Renal pelvis (tissue), 12 donors: ENCODE measurements at places on chromosomes 16 and 17.
A peak's percentile ranks its signal among the peaks of the same experiment; 100 is the strongest.

GRCh38 chr16:64910356-64910755, 211.5 kb downstream of the CDH11 start:
- DNase-seq = no peak

GRCh38 chr17:78324391-78325075, 35.3 kb downstream of the SOCS3 start:
- DNase-seq = peak; percentile 95

DNA sequence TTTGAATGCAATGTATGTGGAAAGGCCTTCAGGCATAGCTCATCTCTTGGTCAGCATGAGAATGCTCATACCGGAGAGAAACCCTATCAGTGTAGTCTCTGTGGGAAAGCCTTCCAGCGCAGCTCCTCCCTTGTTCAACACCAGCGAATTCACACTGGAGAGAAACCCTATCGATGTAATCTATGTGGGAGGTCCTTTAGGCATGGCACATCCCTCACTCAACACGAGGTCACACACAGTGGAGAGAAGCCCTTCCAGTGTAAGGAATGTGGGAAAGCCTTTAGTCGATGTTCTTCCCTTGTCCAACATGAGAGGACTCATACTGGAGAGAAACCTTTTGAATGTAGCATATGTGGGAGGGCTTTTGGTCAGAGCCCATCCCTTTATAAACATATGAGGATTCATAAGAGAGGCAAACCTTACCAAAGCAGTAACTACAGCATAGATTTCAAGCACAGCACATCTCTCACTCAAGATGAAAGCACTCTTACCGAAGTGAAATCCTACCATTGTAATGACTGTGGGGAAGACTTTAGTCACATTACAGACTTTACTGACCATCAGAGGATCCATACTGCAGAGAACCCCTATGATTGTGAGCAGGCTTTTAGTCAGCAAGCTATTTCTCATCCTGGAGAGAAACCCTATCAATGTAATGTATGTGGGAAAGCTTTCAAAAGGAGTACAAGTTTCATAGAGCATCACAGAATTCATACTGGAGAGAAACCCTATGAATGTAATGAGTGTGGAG, 24.7 kb downstream of the ZFP90 start:
- DNase-seq = no peak

DNA sequence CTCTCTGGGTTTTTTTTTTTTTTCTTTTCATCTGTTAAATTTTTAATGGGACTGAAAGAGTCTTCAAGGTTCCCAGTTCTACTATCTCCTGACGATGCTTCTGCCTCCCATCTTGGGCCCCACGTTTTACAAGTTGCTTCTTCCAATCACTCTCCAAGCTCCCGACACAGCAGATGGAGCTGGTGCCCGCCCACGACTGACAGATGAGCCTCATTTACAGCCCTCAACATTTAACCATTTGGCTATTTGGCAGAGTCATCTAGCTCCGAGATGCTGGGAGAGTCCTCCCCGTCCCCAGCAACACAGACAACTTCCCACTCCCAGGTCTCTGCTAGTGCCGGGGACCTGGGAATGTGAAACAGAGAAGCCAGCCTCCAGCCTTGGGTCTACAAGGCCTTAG, 276.9 kb downstream of the SHISA9 start:
- DNase-seq = no peak

DNA sequence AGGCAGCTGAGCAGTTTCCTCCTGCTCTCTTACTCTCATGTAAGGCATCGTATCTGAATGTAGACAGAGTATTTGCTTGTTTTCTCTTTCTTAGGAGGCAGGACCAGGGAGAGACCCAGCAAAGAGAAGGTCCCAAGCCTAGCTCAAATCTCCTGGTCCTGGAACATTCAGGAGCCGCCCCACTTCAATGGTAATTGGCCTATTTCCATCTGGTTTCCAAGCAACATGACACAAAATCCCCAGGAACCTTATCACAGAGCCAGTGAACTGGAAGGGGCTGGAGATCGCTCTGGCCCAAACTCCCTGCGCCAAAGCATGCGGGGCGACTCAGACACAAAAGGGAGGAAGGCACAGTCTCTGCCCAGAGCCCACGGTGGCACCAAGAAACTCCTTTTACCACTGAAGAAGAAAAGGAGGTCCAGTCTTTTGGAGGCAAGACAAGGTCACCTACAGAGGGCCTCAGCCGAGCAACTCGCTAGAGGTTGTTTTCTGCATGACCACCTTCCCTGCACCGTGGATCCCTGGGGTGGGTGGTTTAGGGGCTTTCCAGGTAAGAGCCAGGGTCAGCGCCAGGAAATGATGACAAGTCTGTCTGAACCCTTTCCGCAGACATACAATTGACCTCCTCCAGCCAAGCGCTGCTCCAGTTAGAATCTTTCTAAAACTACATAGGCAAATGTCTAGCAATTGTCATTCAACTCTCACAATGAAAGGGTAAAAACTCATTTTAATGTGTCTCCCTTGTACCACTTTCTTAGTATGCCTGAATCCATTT, 394.7 kb downstream of the SOX9 start:
- DNase-seq = peak; percentile 76

DNA sequence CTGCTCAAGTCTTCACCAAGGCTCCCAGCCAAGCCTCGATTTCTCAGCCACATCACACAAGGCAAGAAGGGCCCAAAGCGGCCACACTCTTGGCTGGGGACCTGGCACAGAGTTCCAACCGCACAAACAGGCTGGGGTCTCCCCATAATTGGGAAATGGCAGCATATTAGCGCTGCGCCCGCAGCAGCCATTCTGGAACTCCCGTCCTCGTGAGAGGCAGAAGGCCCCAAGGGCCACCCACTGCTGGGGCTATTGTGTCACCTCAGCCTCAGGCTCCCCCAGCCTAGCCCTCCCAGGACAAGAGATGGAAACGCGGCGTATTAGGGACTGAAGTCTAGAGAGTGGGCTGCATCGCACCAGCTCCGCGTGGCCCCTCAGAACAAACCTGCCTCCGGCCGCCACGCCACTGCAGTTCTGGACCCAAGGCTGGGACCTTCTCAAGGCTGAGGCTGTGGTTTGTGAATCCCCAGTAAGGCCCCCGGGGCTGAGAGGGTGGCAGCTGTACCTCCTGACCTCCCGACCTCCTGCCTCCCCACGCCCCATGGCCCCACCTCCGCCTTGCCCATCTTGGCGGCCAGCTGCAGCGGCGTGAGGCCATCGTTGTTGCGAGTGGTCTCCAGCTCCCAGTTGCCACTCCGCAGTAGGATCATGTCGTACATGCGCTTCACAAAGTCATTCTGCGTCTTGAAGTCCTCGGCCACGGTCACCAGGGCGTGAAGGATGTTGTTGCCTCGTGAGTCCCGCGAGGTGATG, 25.3 kb downstream of the TRPV3 start:
- DNase-seq = no peak

DNA sequence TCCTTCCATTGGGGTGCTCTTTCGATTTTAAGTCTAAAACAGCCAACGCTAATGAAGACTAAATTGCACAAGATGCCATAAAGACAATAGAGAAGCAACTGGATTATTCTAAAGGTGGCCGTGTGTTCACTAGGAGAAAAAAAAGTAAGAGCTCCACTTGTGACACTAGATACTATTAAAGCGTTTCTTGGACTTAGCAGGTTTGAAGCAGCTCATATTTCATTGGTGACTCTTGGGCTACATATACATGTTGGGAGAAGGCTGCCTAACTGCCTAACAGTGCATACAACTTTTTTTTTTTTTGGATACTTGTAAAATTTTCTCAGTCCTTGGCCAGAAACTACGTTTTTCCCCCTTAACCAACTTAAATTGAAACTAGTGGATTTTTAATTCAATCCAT, 111.8 kb upstream of the NOG start:
- DNase-seq = peak; percentile 26

GRCh38 chr17:63940584-63940983, 8.5 kb upstream of the CD79B start:
- DNase-seq = no peak

DNA sequence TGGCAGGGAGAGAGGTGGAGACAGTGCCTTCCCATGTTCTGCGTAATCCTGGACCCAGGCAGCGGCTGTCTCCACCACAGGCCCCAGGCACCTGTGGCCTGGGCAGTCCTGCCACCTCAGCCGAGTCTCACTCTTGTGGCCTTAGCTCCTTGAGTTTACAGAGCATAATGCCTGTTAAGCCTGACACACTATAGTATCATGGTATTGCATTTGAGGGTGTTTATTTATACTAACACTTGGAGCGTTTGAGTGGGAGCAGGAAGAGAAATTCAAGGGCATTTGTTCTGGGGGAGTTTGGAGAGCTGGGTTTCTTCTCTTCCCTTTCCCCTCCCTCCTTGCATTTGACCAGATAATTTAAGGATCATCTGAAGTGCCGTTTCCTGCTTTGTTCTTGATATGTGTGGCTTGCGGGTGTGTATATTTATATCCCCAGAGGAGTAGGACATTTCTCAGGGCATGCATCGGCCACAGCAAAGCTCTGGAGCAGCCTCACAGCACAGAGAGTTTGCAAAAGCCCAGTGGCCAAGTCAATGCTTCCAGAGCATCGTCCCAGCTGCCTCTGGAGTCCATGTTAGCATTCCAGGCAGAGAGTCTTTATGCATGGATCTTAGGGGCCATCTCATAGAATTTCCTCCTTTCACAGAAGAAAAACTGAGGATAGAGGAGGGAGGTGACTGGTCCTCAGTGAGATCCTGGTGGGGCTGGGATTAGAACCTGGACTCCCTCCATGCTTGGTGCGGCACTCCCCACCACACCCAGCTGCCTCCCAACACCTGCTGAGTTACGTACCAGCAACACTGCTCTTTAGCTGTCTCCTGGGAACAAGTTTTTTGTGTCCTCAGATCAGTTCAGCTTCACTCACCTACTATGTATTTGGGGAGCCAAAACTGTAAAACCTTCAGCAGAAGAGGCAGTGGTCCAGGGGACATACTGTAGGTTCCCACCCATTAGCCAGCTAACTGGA, 222.8 kb downstream of the CCDC182 start:
- DNase-seq = no peak

GRCh38 chr17:9817086-9817485, 4.8 kb downstream of the GSG1L2 start:
- peak; percentile 58 for DNase-seq

DNA sequence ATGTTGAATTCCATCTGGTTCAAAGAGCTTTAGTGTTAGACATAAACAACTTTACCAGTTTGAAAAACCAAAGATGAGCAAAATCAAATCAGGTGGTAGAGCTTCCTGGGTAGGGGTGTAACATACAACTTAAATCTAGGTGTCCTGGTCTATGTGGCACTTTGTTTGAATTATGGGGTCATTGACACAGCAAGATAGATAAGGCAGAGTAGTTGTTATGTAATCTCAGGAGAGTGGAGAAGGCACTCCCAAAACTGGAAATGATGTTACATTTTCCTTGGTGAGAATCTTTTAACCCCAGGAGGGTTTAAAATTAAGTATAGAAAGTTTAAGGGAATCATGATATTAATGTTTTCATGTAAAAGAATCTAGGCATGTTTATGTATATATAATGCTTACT, 31.9 kb downstream of the CCDC42 start:
- no peak for DNase-seq

- no peak for DNase-seq
Observed at GRCh38 chr17:60640503-60640902, 37.1 kb upstream of the BCAS3 start.

DNA sequence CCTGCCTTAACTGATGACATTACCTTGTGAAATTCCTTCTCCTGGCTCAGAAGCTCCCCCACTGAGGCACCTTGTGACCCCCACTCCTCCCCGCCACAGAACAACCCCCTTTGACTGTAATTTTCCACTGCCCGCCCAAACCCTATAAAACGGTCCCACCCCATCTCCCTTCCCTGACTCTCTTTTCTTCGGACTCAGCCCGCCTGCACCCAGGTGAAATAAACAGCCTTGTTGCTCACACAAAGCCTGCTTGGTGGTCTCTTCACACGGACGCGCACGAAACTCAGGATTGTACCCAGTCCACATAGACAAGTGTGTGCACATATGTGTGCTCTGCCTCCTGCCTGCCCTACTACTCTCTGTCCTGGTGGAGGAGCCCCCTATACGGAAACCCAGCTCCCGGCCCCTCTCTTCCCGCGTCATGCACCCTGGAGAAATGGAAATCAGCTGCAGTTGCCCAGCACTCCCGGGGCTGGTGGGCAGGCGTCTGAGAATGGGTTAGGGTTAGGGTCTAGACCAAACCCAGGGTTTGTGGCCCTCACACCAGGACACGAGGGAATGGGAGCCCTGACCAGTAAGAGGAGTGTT, 2.4 kb upstream of the RHBDF1 start:
- no peak for DNase-seq
